Skeletal muscle cell (primary cell): ENCODE measurements at places on chromosomes 16 and 17.
A peak's percentile ranks its signal among the peaks of the same experiment; 100 is the strongest.

GRCh38 chr16:74111456-74111982 lies 185.1 kb upstream of the PSMD7 start:
- no peak for DNase-seq

DNA sequence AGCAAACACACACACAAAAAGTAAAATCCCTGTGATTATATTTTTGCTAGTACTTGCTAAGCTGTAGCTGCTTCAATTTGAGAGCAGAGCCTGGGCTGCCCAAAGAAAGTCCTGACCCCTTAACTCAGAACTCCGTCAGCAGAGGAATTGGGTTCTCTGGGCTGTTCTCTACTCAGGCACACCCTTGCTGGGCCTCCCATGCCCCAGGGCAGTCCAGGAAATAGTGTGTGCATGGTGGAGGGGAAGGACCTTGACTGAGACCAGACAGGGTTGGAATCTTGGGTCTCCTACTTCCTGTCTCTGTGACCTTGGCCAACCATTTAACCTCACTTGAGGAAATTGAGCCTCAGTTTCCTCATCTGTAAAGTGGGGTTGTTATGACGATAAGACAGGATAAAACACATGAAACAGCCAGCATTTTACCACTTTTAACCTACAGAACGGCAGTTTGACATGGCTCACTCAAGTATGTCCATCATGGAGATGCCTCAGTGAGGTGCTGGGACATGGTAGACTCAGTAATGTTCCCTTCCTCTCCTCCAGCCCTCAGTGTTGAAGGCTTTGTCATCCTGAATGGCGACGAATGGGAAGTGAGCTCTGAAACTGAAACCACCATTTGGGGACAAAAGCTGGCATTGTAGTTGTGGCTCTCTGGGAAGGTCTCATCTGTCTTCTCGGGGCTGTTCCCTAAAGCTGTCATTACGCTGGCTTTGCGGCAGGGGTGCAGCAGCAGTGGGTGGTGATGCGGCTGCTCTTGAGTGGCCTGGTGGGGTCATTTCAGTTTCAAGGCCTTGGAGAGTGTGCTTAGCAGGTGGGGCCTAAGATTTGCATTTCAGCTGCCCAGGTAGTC lies 74.9 kb downstream of the CMIP start:
- no peak for DNase-seq

DNA sequence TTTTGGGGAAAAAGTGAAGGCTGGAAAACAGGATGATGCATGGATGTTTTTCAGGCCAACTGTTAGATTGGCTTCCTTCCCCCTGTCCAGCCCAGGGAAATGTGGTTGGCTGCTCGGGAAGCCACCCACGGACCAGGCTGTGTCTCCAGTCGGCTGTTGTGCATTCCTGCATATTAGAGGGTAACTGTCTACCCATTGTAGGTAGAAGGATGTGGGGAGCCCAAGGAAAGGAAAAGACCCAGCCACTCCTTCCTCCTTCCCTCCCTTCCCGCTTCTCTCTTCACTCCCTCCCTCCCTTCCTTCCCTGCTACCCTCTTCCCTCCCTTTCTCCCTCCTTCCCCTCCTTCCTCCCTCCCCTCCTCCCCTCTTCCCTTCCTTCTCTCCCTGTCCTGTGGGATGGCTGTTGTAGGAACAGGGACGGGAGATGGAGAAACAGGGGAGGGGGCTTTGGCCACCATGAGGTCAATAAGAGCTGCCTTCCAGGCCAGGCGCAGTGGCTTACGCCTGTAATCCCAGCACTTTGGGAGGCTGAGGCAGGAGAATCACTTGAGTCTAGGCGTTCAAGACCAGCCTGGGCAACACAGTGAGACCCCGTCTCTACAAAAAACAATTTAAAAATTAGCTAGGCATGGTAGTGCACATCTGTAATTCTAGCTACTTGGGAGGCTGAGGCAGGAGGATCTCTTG lies 16.9 kb downstream of the SYT17 start:
- DNase-seq, result no peak

DNA sequence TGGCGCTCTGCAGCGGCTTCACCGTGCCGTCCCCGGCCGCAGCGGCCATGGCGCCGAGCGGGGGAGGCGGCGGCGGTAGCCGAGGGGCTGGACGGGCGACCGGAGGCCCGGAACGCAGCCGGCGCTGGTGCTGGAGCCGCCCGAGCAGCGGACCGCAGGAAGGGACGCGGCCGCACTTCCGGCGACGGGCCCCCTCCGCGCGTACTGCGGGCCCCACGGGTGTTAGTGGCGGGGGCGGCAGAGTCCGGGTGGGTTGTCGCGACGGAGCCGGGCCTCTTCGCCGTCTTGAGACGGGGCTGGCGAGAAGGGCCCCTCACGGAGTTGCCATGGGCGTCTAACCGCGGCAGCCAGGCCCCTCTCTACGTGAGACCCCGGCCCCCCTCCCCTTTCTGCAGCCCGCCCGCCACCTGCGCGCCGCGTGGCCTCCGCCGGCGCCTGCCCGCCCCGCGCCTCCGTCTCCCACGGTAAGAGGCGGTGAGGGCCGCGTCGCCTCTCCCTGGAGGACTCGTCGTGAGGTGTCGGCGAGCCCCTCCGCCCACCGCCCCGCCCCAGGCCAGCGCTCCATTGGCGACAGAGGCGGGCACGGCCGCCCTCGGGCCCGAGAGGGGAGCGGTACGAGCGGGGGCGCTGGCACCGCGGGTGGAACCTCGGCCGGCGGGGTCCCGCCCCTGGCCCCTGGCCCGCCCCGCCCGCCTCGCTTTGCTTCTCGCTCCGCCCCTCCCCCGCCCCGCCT lies at the start of the genes VPS9D1 and ZNF276:
Gene VPS9D1, minus strand, starts transcription at position 86 of the 733 bp plus-strand sequence. Its CDS starts 37 bp downstream, at position 49.
Gene ZNF276, plus strand, starts transcription at position 725 of the 733 bp plus-strand sequence. CDS start 104 bp downstream, outside the sequence.
- DNase-seq, result no peak

DNA sequence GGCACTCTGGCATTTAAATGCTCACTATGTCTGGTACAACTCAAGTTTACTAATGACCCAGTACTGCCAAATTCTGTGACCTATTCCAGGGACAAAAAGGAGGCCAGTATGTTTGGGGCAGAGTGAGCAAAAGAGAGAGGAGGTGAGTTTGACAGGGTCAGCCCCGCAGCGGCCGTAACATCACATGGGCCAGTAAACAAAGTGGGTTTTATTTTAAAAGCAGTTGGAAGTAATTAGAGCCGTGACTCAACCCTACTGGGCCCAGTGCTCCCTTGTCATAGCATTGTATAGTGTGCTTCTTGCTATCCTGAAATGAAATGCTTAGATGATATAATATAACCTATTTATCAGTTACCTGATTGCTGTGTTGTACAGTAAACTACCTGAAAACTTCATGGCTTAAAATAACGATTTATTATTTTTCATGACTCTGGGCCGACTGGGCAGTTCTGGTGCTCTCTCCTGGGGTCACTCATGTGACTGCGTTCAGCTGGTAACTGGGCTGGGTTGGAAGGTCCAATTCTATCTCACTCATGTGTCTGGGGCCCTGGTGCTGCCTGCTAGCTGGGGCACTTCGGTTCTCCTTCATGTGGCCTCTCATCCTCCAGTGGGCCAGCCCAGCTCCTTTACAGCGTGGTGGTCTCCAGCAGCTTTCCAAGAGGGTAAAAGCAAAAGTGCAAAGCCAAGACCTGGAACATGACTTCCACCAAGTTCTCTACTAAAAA lies 27.4 kb downstream of the IQCK start:
- peak; percentile 3 for DNase-seq

DNA sequence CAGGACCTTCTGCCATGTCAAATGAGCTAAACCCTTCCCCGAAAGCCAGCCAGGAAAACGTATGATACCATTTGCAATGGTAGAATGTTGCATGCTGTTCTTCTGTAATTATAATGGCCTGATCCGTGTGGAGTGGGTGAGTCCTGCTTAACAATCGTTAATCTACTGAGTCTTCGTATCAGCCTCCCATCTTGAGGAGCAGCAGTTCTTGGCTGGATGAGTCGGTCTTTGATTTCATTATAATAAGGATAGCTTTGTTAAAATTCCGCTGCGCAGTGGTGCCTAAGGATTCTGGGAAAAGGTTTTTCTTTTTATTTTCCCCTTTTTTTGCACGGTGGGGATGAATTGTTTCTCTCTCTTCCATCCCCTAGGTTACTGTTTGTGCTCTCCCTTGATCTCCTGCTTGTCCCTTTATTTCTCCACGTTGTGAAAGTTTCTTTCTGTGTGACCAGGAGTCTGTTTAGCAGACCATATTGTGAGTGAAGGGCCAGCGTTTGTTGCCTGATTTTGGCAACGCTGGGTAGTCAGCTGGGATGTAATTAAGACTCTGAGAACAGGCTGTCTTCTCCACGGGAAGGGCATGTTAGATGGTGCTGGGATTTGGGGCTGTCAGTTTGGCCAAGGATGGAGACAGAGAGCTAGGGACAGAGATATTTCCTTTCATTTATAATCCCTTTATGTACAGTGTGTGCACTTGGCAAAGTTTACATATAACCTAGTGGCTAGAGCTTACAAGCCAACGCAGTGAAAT lies 263.0 kb downstream of the FTO start:
- DNase-seq, result no peak

DNA sequence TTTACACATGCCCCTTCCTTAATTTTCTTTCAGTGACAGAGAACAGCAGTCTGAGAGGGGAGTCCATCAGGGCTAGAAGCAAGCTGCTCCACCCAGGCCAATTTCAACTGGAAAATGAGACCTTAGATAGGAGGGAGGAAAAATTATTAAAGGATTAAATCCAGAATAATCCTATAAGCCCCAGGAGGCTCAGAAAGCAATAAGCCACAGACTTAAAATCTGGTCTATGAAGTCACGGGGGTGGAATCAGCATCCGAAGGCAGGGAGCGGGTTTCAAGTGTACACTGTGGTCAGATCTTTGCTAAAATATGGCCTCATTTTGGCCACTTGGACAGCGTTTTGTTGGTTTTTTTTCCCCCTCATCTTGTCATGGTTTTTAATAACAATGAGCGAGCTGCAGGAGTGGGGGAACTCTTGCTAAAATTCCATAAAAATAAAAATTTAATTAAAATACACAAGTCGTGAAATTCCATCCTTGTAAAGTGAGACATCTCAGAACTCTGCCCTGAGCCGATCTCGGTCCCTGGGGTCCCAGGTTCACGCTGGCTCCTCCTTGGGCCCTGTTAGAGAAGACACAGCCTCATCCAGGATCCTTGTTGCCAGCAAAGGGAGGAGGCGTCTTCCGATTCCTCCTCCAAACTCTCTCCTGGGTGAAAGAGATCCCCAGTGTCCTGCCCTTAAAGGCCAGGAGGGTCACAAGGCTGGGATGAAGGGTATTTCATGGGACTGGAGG lies 51.6 kb upstream of the ETV4 start:
- DNase-seq, result no peak

DNA sequence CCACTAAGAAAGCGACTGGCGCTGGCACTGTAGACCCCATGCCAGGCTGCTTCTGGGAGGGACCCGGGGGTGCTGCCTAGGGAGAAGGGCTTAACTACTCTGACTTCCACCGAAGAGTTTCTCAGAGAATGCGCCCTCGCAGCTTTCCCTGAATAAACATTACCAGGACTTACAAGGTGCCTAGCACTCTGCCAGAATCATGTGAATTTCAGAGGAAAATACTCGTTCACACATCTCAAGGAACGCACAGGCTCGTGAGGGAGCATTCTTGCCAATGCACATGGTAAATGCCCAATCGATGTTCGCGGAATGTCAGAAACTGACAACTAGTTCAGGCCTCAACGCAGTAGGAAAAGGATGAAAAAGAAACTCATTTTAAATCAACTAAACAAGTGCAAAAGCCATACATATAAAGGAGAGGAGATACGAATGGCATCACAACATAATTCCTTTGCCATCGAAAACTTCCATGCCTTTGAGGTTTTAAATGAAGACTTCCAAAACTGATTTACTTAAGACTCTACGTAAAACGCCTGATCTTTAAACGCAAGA lies 999 bp downstream of the CMC2 start:
- no peak for DNase-seq

DNA sequence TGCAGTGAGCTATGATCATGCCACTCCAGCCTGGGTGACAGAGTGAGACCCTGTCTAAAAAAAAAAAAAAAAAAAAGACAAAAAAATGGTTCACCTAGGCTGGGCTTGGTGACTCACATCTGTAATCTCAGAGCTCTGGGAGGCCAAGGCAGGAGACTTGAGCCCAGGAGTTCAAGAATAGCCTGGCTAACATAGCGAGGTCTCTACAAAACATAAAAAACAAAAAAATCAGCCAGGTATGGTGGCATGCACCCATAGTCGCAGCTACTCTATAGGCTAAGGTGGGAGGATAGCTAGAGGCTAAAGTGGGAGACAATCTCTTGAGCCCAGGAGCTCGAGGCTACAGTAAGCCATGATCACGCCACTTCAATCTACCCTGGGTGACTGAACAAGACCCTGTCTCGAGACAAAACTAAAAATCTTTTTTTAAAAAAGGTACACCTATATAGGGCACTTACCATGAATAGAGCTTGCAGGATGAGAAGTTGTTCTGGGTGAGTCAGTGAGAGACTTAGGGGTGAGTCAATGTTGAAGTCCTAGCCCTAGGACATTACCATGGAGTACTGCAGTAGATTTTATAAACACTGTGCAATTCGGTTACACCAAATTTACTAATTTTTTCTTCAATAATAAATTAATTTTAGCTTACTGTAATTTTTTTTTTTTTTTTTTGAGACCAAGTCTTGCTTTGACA lies 19.0 kb downstream of the USP32 start:
- no peak for DNase-seq

DNA sequence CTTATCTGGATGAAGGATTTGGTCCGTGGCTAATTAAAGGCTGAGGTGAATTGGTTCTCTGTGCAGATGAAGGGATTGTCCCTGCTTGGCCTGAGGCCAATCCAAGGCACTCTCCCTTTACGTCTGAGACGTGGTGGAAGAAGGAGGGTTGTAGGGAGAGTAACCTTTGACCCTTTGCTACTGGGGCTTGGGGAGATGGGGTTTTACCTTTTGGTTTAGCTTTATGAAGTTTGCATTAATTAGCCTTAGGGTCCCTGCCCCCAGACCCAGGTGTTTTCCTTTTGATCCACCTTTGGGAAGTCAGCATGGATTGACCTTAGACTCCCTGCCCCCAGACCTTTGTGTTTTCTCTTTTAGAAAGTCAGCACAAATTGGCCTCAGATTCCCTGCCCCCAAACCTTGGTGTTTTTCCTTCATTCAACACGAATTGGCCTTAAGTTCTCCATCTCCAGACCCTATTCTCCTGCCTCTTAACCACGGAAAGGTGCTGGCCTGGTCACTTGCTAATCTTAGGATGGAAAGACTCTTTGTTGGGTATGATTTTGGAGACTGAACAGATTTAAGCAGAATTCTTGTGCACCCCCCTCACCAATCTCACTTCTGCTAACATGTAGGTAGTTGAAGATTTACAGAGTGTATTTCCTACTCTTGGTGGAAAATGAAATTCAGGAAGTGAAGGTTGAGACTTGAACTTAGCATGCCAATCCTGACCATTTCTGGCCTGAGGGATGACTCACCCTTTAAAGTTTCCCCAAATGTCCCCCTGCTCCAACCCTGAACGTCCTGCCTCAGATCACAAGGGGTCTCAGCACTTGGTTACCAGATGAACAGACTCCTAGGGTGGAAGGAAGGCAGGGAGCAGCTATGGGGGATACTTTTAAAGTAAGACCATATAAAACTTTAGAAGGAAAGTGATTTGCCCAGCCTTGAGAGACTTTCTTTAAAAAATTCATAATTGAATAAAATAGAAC lies 23.1 kb upstream of the MMD start:
- no peak for DNase-seq
